ENCODE measurements at places on chromosomes 4 and X.
A peak's percentile ranks its signal among the peaks of the same experiment; 100 is the strongest.

DNA sequence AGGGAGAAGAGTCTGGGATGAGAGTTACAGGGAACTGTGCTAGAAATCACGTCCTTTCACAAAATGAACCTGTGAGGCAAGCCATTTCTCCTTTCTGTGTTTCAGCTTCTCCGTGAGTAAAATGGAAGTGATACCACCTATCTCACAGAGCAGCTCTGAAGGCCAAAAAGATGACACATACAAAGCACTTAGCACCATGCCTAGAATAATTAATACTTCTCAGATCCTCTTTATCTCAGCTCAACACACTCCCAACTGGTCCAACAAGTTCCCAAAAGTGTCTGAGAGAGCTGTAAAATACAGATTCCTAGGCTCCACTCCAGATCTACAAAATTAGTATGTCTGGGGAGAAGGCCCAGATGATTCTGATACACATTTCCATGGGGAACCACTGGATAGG is 38.3 kb downstream of the LHFPL1 start:
- no peak for DNase-seq

DNA sequence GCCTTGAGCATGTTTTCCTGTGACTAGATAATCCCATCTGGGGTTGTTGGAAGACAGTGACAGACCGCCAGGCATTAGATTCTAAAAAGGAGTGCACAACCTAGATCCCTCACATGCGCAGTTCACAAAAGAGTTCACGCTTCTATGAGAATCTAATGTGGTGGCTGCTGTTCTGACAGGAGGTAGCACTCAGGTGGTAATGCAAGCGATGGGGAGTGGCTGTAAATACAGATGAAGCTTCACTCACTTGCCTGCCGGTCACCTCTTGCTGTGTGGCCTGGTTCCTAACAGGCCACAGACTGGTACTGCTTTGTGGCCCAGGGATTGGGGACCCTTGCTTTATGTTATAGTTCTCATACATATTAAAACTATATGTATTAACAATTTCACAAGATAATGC is 81.9 kb upstream of the TMLHE start:
- DNase-seq: no peak

- no peak for DNase-seq
Measured at GRCh38 chr4:7704091-7704490, 235.6 kb downstream of the AFAP1 start.

GRCh38 chrX:66050140-66050569 is 10.3 kb upstream of the VSIG4 start:
- DNase-seq: no peak

- no peak for DNase-seq
Measured at GRCh38 chrX:21493226-21493830, 119.1 kb downstream of the CNKSR2 start.

DNA sequence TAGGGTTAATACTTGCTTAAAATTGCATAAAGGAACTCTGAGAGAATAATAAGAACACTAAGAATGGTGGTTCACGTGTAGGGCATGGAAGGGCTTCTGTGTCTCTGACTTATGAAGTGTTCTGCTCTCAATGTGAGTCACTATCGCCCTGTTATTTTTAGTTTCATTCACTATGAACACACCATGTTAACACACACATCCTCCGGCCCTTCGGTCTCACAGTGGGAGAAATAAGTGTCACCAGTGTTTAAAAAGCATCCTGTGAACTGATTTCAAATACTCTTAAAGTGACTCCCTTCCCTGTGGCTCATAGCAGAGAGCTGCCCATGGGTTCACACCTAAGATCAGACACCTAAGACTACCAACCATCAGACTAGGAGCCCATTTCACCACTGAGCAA is 33.8 kb upstream of the FGFBP2 start:
- no peak for DNase-seq

- no peak for DNase-seq
Measured at GRCh38 chrX:78506248-78506647, 152.9 kb downstream of the RTL3 start.

GRCh38 chr4:161359491-161359890 is 804.3 kb downstream of the FSTL5 start:
- DNase-seq: no peak

DNA sequence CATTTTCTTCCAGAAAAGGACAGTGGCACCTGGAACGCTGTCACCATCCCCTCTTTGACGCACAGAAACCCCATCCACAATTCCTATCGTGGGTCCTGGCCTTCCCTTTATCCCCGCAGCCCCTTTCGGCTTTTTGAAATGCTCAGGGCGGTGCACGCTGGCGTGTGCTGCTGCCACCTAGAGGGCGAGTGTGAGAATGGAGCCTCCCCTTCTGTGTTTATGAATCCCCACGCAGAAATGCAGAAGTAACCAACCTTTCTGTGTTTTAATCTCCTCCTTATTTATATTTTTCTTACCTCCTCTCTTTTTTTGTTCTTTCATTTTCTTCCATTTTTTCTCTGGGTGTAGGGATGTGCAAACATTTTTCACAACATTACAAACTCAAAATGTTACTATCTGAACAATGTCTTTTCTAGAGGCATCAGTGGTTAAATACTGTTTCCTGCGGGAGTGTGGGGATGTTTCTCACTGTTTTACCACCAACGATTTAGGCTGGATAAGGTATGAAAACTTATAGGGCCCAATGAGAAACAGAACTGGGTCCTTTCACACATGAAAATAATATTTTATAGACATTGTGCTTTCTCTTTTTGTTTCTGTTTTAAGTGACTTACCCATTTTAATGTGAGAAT is 50.0 kb downstream of the TMA16 start:
- peak; percentile 46 for DNase-seq

- DNase-seq: no peak
Measured at GRCh38 chr4:99572527-99573240, 1.9 kb upstream of the MTTP start.

DNA sequence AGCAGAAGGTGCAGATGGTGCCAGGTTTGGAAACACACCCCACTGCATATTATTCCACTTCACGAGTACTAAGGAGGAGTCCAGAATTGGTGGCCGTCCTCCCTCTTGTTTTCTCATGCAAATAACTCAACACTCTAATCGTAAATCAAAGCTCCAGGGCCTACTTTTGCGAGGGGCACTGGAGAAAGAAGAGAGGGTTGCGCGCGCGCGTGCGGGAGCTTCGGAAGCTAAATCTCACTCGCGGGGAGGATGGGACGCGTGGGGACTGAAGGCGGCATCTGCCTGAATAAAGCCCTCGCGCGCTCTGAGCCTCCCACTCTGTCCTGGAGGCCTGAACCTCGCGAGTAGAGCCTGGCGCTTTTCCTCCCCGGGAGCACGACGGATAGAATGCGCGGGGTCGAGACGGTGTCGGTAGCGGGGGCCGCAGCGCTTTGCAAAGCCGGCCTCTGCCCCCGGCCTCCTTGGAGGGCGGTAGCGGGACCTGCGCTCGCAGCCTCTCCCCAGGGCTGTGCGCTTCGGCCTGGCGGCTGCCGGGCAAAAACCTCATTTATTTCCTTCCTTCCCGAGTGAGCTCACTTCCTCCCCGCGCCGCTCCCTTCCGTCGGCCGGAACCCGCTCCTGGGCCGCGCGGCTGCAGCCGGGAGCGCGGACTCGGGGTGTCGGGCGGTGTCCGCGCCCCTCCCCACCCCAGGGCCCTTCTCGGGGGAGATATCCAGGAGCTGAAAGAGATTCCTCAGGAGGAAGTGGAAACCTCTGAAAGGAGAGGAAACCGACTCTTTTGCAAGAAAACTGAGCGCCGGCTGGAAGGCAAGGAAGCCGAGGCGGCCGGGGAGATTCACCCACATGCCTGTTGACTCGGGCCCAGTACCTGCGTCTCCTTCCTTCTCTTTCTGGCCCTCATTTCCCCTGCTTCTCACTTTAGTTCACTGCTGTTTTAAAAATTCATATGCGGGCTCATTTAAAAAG is 20.7 kb downstream of the HAND2 start:
- DNase-seq: no peak

DNA sequence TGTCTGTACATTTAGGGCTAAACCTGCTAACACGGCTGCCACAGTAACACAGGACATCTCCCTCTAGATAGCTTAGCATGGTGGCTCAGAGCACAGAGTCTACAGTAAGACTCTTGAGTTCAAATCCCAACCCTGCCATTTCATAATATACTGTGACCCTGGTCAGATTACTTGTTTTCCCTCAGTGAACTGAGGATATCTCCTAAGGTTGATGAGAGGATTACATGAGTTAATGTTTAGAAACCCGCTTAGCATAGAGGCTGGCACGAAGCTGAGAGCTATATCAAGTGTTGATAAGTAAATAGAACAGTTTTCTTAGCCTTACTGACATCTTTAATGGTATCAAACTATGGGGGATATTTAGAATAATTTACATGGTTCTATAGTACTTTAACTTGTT is 37.2 kb downstream of the CASP3 start:
- DNase-seq: no peak

DNA sequence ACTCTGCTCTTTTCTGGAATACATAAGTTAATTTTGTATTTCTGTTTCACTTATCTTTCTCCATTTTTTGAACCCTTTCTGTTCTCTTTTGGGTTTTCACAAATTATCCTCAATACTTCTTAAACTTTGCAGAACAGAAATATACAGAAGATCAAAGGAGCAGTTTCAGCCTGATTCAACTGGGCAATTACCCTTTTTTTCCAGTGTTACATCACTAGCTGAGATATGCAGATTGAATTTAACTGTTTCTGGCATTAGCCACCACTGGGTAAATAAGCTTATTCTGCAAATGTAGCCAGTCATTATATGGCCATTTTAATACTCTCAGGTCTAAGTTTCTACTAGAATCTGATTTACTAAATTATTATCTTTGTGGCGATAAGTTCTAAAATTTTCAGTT is 66.9 kb upstream of the GRID2 start:
- no peak for DNase-seq

DNA sequence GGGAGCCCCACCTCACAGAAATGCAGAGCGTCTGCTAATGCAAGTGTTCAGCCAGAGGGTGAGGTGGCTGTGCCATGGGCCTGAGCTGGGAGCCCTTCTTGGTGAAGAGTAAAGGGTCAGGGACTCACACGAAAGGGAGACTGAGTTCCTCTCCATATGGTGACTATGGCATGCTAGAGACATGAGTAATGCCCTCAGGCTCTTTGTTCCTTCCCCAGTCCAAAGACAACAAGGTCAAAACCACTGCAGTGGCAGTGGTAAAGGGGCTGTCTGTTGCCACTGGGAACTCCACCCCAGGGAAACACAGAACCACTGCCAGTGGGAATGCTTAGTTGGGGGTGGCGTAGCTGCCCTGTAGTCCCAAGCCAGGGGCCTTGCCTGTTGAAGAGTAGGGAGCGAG is 22.4 kb downstream of the RAB40AL start:
- DNase-seq: no peak

GRCh38 chr4:25908491-25908901 is 5.5 kb upstream of the SMIM20 start:
- no peak for DNase-seq

DNA sequence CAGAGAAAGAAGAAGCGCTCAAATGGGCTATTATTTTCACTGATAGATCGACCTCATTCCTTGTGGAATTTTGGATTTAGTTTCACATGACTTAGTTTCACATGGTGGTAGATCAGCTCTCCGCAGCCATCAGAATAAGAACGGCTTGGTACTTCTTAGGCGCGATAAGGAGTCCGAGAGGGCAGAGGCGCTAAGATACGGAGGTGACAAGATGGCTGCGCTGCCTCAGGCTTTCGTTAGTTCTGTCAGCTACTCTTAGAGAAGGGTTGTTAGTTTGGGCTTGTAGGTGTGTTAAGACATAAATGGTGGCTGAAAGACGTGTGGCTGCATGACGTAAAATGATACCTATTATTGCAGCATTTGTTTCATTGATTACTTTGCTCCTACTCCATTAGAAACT is 169.1 kb downstream of the UNC5C start:
- DNase-seq: no peak

GRCh38 chr4:82599336-82599735 is 37.5 kb upstream of the TMEM150C start:
- DNase-seq: no peak

GRCh38 chr4:7915875-7916242 is 23.8 kb downstream of the AFAP1 start:
- DNase-seq: no peak

- DNase-seq: no peak
Measured at GRCh38 chr4:11424000-11424399, 4.7 kb downstream of the HS3ST1 start.

GRCh38 chrX:88908056-88908455 is 161.0 kb downstream of the CPXCR1 start:
- no peak for DNase-seq

DNA sequence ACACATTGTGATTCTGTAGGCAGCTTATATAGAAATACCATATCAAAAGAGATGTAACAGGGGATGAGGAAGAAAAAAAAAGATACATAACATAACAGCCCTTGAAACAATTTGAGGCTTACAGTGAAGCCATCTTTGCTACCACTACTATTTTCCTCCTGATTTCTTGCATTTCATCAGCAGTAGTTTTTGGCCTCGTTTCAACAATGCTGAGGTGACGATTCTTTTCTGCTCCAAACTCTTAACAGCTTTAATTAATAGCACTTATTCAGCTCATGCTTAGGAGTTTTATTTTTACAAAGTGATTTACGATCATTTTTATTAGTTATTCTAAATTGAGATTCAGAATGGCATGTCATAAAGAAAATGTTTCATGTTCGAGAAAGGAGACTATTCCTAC is 163.2 kb downstream of the DCK start:
- DNase-seq: no peak

GRCh38 chrX:98548519-98548918 is 1664.8 kb downstream of the RPA4 start:
- DNase-seq: no peak

DNA sequence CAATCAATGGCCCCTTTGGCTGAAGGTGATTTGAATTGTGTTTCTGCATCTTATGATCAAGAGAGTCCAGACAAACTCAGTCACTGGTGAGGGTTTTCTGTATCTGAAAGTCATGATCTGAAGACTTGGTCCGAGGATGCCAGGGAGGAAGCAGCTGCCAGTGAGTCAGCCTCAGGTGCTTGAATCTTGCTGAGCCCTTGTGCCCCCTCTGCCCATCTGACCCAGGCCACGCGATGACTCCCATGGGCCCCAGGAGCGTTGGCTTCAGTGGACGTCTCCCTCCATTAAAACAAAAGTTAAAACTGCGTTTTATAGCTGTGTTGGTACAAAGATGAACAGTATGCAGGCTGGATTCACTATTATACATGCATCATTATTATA is 62.0 kb downstream of the HTRA3 start:
- DNase-seq: no peak

- DNase-seq: no peak
Measured at GRCh38 chr4:114423582-114423981, 175.0 kb upstream of the UGT8 start.

DNA sequence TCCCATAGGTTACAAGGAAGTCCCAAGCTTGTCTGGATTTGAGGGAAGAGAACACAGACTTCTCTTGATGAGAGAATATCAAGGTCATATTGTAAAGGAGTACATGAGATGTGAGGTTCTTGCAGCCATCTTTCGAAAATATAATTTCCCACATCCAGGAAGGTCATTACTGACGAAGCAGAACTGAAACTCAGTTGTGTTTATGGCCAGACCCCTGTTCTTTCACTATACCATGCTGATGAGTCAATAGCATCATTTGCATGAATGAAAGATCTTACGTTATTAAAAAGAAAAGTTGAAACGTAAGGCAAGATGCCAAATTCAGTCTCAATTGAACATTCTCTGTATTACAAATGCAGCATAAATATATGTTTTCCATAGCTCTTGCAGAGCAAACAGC is 14.2 kb upstream of the CCDC149 start:
- DNase-seq: no peak

GRCh38 chrX:22803353-22803752 is 196.4 kb upstream of the DDX53 start:
- DNase-seq: no peak

- DNase-seq: peak; percentile 60
Measured at GRCh38 chr4:89300499-89300898, 7.1 kb downstream of the GPRIN3 start.

- DNase-seq: no peak
Measured at GRCh38 chr4:11532138-11532537, 103.4 kb upstream of the HS3ST1 start.

GRCh38 chrX:38697461-38697860 is 103.8 kb upstream of the MID1IP1 start:
- no peak for DNase-seq
